Renal cortical epithelial cell (primary cell): ENCODE measurements at places on chromosomes 1 and 21. TPM values are rescaled to one million over a fixed set of nuclear protein-coding genes. Genes with fewer than 3 reads are reported as not detected.

- DNase-seq, result no peak
Observed at GRCh38 chr1:3368711-3369445, 85.6 kb upstream of the ARHGEF16 start.

GRCh38 chr1:91900562-91900961 lies 14.6 kb upstream of the TGFBR3 start:
- peak; percentile 75 for DNase-seq

Gene SGIP1
- total RNA-seq, result 6.1 and 9.2 TPM in 2 replicates

Gene SPRR2D
- total RNA-seq, result not detected in 2 replicates

GRCh38 chr21:15809818-15810217 lies 80.0 kb downstream of the USP25 start:
- DNase-seq, result peak; percentile 6

Gene ST6GALNAC5
- 0.80 and 19.1 TPM in 2 replicates for total RNA-seq

- peak; percentile 5 for DNase-seq
Observed at GRCh38 chr1:106396020-106396419, 660.5 kb upstream of the PRMT6 start.

DNA sequence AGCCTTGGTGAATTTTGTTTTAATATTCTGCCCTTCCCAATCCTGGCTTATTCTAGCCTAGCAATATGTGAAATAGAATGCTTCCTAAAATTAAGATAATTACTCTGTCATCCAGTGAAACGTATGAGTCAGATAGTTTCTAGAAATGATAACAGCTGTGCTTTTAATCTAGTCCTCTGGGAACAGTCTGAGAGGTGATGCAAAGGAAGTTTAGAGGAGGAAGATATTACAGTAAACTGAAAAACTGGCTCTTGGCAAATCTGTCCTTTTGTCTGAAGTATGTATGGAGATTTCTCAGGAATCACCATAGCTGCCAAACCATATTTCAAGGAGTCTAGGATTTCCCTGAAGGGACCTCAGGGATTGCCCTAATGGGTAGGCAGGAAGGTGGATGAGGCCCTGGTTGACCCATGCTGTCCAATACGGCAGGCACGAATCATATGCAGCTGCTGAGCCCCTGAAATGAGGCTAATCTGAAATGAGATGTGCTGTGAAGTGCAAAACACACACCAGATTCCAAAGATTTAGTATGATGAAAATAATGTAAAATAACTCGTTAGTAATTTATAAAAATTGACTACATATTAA lies 70.8 kb upstream of the LBR start:
- no peak for DNase-seq

GRCh38 chr1:94094469-94095111 lies 26.4 kb downstream of the ABCA4 start:
- DNase-seq, result peak; percentile 68

- peak; percentile 28 for DNase-seq
Observed at GRCh38 chr1:6515771-6516170, 24.3 kb upstream of the PLEKHG5 start.

DNA sequence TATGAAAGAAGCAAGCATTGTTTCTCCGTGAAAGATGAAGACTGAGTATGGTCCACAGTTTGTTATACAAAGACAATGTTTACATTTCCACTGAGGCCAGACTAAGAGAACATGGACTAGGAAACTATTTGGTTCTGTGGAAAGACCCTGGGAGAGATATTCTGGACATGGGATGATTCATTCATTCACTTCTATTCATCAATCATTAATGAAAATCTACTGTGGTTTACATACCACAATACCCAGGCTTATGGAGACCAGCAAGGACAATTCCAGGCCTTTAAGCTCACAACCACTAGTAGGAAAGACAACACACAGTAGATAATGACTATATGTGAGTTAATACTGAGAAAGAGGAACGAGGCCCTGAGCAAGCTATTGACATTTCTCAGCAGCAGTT lies 125.4 kb downstream of the TBX15 start:
- peak; percentile 98 for DNase-seq

Gene CATSPERE
- total RNA-seq, result 0.17 and 1.8 TPM in 2 replicates

Gene CADM3
- total RNA-seq, result under 0.01 and 0.85 TPM in 2 replicates

DNA sequence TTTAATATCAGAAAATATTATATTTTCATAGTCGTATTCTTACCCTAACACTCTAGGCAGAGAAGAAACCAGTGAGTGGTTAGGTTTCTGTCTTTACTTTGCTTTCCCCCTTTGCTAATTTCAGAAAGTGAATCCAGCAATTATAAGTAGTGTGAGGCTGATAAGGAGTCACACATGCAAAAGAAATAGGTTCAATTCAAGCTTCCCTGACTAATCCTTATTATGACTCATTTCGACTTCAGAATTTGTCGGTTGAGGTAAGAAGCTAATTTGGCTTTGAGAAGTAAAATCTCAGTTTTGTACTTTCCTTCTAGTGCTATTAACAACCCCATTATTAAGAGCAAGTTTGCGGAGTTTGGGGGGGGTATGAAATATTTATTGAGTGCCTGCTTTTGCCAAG lies 22.4 kb downstream of the ESRRG start:
- no peak for DNase-seq

DNA sequence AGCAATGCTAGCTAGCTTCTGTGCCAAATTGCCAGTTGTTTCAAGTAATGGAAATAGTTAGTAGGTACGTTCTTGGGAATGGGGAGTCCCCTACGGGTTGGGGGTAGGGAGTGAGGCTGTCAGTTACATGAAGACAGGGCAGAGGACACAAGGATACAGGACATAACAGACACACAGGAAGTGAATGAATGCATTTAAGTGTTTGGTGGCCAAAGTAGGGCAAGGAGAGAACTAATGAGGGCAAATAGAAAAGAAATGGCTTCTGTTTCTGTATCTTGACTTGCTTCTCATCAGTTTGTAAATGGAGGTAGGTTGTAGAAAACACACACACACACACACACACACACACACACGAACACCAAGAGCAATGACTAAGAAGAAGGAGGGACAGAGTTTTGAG lies 142.2 kb downstream of the S1PR1 start:
- DNase-seq, result no peak

Gene VAMP3
- 136 and 225 TPM in 2 replicates for total RNA-seq

Gene PTPN22
- 2.1 and 4.6 TPM in 2 replicates for total RNA-seq

Gene PRR9
- not detected in 2 replicates for total RNA-seq

Gene FAM72B
- 0.30 and 0.52 TPM in 2 replicates for total RNA-seq

Gene PTPN7
- not detected in 2 replicates for total RNA-seq

DNA sequence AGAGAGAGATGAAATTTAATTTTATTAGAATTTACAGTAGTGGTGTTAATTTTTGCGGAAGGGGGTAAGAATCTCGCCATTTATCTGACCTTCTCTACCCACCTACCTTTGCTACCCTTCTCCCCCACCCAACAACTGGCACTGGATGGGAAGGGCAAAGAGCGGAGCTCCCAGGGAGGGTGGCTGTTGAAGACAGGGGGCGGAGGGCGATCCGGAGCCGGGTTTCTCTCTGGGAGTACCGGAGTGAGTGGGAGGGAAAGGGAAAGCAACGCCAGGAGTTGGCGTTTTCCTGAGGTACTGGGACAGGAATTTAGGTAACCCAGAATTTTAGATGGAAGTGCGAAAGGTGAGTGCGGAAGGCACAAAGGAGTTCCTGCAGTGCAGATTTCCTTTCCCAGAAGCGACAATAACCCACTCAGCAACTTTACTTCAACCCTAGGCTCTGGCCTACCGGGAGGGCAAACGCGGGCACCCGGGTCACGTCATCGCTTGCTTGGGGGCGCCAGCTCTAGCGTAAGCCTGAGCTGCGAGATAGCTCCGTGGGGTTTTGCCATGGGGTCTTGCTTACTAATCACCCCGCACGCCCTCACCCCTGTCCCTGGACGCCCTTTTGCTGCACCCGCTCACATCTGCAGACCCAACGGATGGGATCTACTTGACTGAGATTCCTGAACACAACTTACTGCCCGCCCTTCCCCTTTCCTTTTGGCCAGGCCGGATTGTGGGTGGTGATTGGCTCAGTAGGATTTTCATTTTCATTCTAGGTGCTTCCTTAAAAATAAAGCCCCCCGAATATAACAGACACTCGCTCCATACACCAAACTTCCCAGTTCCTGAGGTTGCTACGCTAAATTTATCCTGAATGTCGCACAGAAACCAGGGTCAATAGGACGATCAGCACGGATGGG lies 413.0 kb upstream of the ESRRG start:
- DNase-seq, result no peak

Gene ECE1
- 122 and 191 TPM in 2 replicates for total RNA-seq

DNA sequence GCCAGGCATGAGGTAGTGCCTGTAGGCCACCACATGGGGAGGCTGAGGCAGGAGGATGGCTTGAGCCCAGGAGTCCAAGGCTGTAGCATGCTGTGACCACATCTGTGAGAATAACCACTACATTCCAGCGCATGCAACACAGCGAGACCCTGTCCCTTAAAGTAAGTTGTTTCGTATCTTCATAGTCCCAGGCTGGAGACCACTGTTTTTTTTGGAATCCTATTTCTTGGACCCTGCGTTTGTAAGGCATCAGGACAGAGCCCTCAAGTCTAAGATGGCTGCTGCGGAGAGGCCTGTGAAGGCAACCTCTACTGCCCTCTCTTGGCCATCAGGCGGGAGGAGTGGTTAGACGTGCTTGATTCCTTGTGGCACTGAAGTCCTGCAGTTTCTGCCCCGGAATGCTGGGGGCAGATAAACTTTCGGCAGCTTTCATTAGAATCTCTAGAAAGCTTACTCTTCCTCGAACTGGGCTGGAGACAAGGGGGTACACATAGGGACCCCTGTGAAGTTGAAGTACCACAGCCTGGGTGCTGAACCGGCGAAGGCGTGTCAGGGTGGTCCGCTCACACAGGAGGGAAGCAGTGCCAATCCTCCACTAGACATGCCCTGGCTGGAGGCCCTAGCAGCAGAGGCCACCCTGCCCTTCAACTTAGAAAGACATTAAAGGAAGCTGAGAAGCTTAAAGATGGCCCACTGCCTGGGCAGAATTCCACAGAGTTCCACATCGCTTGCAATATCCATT lies 36.6 kb downstream of the RABIF start:
- peak; percentile 44 for DNase-seq

Gene TMEM200B
- 2.9 and 9.0 TPM in 2 replicates for total RNA-seq

- no peak for DNase-seq
Observed at GRCh38 chr1:40746344-40747090, 37.1 kb upstream of the KCNQ4 start.

- no peak for DNase-seq
Observed at GRCh38 chr1:65765631-65766030, 27.1 kb upstream of the PDE4B start.

- DNase-seq, result peak; percentile 18
Observed at GRCh38 chr1:210779269-210779668, 354.7 kb downstream of the KCNH1 start.

Gene CA14
- total RNA-seq, result not detected in 2 replicates

DNA sequence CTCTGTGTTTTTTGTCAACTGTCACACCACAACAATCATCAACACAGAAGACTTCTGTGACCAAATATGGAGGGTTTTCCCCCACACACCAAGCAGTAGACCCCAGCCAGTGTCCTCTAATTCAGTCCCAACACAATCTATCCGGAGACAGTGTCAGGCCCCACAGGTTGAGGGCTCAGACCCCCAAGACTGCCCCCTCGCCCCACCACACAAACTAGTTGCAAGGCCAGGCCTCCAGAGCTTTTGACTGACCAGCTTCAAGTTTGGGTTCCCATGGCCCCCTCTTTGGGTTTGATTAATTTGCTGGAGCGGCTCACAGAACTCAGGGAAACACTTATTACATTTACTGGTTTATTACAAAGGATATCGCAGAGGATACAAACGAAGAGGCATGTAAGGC lies 37.2 kb downstream of the NEK2 start:
- no peak for DNase-seq

Gene RPF1
- 42.6 and 55.0 TPM in 2 replicates for total RNA-seq

- DNase-seq, result peak; percentile 57
Observed at GRCh38 chr1:22889213-22889827, 83.3 kb downstream of the LACTBL1 start.

Gene NPHP4
- 4.0 and 14.3 TPM in 2 replicates for total RNA-seq

DNA sequence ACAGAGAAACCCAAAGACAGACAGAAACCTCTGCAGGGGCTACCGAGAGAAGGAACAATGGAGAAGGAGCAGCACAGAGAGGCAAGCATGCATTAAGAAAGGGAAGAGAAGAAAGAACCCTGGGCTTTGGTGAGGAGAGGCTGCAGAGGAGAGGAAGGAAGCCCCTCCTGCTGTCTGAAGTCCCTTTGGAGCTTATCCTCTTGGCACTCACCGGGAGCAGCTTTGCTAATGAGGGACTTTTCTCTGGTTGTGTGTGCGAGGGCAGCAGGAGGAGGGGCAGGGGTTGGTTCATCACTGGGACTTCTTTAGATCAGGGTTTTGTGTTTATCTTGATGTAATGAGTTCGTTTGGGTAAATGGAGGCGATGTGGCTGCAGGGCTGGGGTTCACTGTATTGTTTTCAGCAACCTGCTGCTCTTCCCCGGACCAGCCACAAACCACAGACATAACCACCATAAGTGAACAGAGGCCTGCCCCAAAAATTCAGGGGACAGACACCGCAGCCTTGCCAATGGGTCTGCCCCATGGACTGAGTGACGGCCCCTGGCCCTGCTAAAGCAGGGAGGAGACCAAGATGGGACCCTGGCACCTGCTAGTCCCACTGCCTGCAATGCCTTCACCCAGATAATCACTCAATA lies 100.6 kb downstream of the KCND3 start:
- DNase-seq, result no peak

GRCh38 chr1:152440635-152441471 lies 26.8 kb upstream of the CRNN start:
- DNase-seq, result peak; percentile 57

GRCh38 chr1:82511441-82511840 lies 710.7 kb downstream of the ADGRL2 start:
- DNase-seq, result no peak

DNA sequence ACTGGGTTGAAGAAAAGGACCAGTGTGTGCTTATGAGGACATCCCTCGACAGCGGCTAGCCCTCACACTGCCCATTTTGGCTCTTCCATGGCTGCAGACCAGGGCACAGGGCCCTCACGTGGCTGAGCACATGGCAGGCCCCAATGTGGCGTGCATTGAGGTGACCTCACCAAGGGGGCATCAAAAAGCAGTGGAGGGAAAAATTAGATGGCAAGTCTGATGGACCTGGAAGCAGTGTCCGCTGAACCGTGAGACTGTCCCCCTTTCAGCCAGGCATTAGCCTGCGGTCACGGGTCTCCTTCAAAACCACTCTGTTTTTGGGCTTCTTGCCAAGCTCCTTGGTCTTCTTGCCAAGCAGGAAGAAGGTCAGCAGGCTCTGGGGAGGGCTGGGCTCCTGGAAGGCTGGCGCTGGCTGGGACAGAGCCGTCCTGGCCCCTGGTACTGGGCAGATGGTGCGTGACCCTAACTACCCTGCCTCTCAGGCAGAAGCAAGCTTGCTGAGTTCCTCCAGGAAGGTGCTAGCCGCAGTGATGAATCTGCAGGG lies 30.8 kb downstream of the TRIM67 start:
- peak; percentile 96 for DNase-seq

DNA sequence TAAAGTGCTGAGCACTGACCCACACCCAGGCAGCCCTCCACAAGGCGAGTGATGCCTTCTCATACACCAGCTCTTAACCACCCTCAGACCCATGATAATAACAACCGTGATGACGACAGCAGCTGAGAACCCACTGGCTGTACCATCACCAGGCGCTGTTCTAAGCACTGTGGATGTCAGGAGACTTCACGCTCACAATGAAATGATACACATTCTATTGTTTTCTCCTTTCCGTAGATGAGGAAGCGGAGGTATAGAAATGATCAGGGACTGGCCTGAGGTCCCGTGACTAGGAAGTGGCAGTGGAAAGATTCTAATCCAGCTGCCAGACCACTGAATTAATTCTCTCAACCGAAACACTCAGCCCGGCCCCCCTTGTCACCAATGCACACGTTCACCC lies 32.6 kb downstream of the SDC3 start:
- no peak for DNase-seq

Gene HOOK1
- total RNA-seq, result 18.6 and 45.2 TPM in 2 replicates

- DNase-seq, result peak; percentile 26
Observed at GRCh38 chr1:60088620-60089155, 15.1 kb upstream of the C1orf87 start.

Gene PNRC2
- 212 and 277 TPM in 2 replicates for total RNA-seq
